Aorta (tissue), 5 donors: ENCODE measurements at places on chromosomes 6 and 20.

DNA sequence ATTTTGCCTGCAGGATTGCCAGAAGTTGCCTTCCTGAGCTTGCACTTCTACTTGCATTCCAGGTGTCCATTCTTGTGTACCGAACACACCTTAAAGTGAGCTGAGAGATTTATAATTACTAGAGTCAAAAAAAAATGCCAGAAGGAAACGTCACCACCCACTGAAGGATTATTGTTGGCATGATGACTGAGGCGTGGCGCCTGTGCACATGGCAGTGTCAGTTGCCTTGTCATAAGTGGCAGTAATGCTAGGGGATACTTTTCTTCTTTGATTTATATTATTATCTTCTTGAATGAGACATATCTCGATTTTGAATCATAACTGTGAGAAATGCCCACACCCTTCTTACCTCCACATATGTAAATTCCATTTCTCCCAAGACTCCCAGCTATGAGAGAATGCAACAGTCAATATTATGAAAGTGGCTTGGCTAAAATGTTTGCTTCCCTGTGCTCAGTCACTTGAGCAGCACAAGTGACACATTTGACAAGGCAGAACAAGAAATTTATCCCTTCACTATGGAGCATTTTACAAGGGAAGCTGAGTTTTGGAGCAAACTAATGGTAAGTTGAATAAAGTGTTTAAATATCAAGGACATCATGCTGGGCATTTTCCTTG lies 149.5 kb upstream of the SASH1 start:
- DNase-seq = no peak

GRCh38 chr6:35026434-35027222 lies 114.5 kb downstream of the TCP11 start:
- DNase-seq = no peak

- no peak for DNase-seq
These were observed 205.9 kb upstream of the TAB2 start for GRCh38 chr6:149111556-149112115.

- peak; percentile 83 for DNase-seq
These were observed at the start of gene RCAN2 for GRCh38 chr6:46491201-46491627. Gene RCAN2 (minus strand): TSS chr6:46491449.

DNA sequence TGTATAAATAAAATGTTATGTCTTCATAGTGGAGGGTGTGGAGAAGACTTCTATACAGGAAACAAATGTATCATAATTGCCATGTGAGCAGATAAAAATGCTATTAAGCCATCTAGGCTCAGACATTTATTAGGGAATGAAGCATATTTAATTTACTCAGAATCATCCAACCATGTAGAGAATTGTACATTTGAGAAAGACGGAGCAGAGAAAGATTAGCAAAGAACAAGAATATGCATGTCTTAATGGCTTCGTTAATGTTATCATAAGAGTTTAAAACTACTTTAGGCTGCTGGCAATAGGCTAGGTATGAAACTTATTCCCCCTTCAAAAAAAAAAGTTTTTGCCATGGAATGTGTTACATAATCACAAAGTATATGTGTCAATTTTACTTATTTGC lies 6.1 kb downstream of the ANKRD6 start:
- DNase-seq = no peak
